ENCODE measurements at places on chromosomes 4 and X. TPM values are rescaled to one million over a fixed set of nuclear protein-coding genes. Genes with fewer than 3 reads are reported as not detected.

DNA sequence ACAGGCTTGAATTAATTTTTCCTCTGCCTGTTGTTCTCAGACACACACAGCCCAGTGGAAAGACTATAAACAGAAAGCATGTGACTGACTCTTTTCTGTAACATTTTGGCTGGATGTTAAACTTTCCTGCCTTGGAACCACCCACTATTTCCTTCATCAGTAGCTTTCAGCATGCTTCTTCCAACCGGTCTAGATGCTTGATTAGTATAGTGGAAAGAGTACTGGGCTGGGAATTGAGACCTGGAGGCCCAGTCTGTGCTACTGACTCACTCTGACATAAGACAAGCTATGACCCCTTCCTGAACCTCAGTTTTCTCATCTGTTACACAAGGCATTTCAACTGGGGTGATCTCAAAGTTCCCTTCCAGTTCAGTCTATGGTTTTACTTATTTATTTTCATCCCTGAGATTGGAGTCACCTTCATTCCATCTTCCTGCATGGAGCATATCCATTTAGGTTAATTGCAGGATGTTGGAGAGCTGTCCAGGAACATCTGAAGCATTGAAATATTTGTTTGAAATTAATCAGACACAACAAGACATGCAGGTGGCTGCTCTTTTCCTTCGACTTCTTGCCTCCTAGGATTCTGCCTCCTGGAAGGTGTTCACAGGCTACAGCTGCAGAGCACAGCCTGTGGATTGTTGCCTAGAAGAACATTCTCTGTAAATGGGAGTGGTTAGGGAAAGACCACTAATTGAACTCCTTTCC is 173.4 kb downstream of the RTL9 start:
- no peak for DNase-seq

DNA sequence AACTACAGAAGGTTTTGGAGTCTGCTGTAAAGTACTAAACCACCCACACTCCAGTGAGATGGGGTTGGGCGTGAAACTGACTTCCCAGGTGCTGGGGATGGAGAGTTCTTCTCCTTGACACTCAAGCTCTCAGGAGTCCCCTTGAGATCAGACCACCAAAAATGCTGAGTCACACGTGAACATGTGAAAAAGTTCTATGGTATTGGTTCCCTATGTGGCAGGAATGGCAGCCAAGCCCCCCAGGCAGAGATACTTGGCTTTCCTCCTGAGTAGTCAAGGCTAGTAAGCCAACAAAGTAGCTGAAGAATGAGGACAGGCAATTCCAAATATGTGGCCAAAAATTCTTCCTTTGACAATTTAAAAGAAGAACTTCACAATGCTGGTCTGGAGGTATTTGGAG is 222.0 kb upstream of the ADAMTS3 start:
- DNase-seq, result no peak

- no peak for DNase-seq
These were observed 17.9 kb downstream of the OCRL start for GRCh38 chrX:129557844-129558480.

DNA sequence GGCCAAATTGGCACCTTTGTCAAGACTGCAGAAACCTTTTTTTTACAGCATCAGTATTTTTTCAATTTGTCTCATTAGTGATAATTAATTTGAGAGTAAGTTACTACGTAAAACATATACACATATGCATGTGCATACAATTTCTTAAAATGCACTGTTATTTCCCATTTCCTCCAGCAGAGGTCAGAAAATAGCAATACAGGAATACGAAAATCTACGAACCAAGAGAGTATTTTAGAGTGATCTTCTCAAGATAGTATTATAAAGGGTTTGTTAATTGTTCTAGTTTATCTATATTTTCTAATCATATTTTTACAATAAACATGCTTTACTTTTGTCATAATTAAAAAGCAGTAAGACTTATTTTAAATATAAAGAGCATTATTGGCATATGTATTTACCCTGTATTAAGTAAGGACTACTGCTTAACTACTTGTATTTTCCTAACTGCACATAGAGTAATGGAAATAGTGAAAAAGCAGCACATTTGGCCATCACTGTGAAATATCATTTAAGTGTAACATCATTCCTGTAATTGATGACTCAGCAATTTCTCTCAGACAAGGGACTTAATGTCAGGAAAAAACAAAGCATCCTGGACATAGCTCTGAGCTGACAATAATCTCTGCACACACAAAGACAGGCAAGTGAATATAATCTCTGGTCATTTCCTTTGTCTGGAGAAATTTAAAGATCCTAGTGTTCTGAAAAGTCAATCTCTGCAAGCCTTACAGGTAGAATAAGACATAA is 45.6 kb downstream of the MAOB start:
- DNase-seq, result no peak

DNA sequence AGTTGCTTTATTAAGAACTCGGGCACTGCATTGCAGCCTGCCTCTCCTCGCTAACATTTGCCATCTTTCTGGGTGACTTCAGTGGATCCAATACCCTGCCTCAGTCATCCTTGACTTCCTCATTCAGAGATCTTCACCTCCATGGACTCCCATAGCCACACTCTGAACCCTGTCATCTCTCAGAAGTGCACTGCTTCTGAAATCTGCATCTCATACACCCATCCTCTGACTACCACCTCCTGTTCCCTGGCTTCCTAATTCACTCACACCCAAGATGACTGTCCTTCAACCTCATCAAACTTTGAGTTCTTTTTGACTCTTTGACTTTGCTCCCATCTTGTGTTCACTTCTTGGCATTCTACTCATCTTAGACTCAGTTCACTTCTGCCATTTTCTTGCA is 25.3 kb upstream of the CYBB start:
- no peak for DNase-seq

SLC10A6 gene
- total RNA-seq, result not detected

PPP1R2C gene
- total RNA-seq, result not detected

PDLIM3 gene
- total RNA-seq, result not detected

Measured in activated naive CD8-positive, alpha-beta T cell treated with anti-CD3 and anti-CD28 coated beads, Interleukin-2, amount 10 ng/mL, durations not matched to agents 7 days and 5 days (primary cell).